K562 (cell line): ENCODE measurements at places on chromosomes 12 and 14. TPM values are rescaled to one million over a fixed set of nuclear protein-coding genes. Genes with fewer than 3 reads are reported as not detected.
A peak's percentile ranks its signal among the peaks of the same experiment; 100 is the strongest.

EVL gene
- 39.3 and 43.4 TPM in 2 replicates for total RNA-seq

CIROP gene
- total RNA-seq: not detected in 2 replicates

TCL1A gene
- not detected in 2 replicates for total RNA-seq

PLA2G1B gene
- total RNA-seq: 1.4 and 1.8 TPM in 2 replicates

APOF gene
- 0.09 TPM in 1 of 2 replicates, not detected in the other for total RNA-seq

DNA sequence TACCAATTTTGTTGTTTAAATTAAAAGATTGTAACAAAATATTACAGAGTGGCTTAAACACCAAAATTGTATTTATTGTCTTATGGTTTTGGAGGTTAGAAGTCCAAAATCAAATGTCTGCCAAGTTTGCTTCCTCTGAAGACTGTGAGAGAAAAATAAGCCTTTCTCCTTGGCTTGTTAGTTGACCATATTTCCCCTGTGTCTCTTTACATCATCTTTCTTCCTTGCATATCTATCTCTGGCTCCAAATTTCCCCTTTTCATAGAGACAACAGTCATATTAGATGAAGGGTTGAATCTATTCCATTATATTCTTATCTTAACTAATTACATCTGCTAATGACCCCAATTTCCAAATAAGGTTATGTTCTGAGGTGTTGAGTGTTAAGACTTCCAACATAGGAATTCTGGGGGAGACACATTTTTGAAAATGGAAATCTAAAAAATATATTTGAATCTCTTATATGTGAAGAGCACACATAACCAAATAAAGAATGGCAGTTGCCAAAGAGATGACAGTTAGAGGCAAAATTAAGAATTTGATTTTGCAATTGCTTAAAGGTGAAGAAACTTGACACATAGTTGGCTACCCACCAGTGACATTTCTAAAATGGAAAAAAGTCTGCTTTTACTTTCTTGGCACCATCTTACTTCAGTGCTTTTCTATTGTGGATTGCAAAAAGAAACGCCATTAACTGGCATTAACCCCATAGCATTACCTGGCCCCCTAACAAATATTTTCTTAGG, 407.2 kb downstream of the FSCB start:
- no peak overlapping the region for H3K27ac ChIP-seq
- DNase-seq: no peak
- no peaks in the 10 kb centered on the region for H3K27me3 ChIP-seq
- H3K36me3 ChIP-seq: no peaks in the 10 kb centered on the region
- no peak overlapping the region for H3K4me3 ChIP-seq

DNA sequence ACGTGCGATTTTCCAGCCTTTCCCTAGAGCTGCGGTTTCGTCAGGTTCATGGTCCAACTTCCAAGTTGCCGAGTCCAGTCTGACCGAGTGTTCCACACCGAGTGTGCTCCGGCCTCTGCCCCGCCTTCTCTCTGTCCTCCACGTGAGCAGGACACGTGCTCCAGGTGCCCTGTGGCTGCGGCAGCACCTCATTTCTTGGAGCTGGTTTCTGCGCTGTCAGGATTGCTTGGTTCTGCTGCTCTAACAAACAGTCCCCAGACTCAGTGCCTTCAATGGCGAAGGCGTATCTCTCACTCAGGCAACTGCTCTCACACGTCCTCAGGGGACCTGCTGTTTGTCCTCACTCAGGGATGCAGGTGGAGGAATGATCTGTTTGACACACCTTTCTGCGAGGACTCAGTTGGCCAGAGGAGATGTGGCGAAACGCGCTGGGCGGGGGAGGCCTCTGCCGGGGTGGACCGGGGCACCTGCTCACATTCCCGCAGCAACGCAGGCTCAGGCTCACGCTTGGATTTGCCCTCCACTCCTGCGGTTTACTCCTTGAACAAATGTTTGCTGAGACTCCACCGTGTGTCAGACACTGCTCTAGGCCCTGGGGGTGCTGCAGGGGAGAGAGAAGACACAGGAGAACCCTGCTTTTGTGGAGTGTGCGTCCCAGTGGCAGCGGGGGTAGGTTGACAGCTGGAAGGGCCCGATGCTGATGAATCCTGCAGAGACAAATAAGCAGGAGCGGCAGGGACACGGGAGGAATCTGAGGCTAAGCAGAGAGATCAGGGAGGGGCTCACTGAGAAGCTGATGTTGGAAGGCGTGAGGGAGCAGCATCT, 63.4 kb upstream of the FBRSL1 start:
- H3K36me3 ChIP-seq: no peaks in the 10 kb centered on the region
- H3K4me1 ChIP-seq: peaks cover 50% of the 10 kb centered on the region
- H3K4me3 ChIP-seq: no peak overlapping the region
- no peak for DNase-seq
- no peak overlapping the region for H3K27ac ChIP-seq

DNA sequence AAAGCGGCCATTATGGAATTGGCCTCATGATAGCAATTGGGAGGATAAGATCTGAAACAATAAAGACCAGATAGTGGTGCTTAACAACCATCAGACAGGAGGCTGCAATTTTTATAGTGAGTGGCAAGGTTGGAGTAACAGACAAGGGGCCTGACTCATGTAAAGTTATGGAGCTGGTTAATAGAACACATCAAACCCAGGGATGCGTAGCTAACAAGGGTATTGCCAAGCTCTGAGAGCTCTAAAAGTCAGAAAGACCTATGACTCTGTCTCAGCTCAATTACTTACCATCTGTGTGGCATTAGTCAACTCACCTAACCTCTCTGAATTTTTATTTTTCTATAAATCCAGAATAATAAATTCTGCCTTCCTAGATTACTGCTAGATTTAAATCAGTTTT, 1731.5 kb upstream of the FLRT2 start:
- H3K27me3 ChIP-seq: no peaks in the 10 kb centered on the region
- no peaks in the 10 kb centered on the region for H3K36me3 ChIP-seq
- no peaks in the 10 kb centered on the region for H3K4me1 ChIP-seq
- no peak overlapping the region for H3K27ac ChIP-seq

DNA sequence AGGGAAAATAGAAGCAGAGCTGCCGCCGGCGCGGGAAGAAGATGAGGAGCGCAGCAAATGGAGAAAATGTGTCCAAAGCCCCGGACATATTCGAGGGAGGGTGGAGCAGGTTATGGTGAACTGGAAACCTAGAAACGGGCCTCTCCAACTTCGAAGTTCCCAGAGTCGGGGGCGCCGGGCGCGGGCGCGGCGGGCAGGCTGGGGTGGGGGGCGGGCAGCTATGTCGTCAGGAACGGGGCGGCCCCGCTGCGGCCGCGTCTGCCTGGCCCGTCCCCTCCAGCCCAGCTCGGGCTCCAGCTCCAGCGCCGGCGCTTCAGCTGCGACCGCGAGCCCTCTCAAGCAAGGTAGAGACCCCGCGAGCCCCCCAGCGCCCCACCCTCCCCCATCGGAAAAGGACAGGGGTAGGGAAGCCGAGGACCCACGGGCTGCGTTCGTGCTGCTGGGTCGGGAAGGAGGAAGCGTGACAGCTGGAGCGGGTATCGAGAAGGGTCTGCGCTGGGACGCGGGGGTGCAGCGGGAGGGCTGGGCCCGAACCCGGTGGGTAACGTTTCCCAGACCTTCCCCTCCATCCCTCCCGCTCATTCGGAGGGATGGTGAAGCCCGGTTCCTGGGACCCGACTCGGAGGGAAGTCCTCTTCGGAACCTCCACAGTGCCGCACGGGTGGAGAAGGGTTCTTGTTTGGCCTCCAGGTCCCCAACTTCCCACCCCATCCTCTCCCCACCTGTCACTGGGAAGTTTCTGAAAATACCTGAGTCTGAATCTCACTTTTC, 1.0 kb downstream of the DGKA start:
- peak; percentile 69 for DNase-seq
- no peaks in the 10 kb centered on the region for H3K36me3 ChIP-seq
- H3K27me3 ChIP-seq: no peaks in the 10 kb centered on the region
- peak overlapping the region; percentile 38 for H3K4me3 ChIP-seq

- H3K4me3 ChIP-seq: no peak overlapping the region
- no peaks in the 10 kb centered on the region for H3K36me3 ChIP-seq
- H3K27me3 ChIP-seq: no peaks in the 10 kb centered on the region
These were observed 411.2 kb downstream of the NPAS3 start for GRCh38 chr14:33349871-33350270.

DNA sequence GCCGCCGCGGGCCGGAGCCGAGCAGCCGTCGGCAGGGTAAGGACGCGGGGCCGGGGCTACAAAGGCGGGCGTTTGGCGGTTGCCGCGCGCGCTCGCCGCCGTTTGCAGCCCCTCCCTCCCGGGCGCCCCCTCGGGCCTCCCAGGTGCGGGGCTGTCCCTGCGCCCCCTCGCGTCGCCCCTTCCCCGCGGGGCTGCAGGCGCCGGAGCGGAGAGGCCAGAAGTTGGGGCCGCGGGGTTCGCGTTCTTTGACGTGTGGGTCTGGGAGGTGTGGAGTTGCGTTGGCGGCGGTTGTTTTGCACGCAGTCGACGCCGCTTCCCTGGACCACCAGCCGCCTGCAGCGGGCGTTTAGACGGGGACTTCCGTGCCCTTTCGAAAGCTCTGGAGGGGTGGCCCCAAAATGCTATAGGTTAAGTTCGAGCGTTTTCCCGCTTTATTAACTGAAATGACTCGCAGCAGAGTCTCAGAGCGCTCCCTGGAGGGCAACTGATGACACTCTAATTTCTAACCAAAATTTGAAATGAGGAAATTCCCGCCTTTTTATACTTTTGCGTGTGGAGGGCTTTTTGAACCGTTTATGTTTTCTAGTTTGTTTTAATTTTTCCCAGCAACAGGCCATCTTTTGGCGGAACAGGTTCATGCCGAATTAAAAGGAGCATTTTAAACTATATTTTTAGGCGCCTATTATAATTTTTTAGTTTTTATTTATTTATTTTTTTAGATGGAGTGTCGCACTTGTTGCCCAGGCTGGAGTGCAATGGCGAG, 902 bp downstream of the TMPO start:
- DNase-seq: peak; percentile 94
- H3K27me3 ChIP-seq: no peaks in the 10 kb centered on the region
- H3K36me3 ChIP-seq: peaks cover 24% of the 10 kb centered on the region; the same call in 1 of the 3 replicates
- H3K4me1 ChIP-seq: peaks cover 21% of the 10 kb centered on the region
- peak overlapping the region; percentile 66 for H3K4me3 ChIP-seq
- H3K27ac ChIP-seq: peak overlapping the region; percentile 98

GRCh38 chr12:92988622-92989130, 59.6 kb upstream of the EEA1 start:
- no peaks in the 10 kb centered on the region for H3K27me3 ChIP-seq
- DNase-seq: no peak
- no peak overlapping the region for H3K4me3 ChIP-seq
- H3K4me1 ChIP-seq: peaks cover 12% of the 10 kb centered on the region; the same call in 2 of the 3 replicates
- H3K36me3 ChIP-seq: no peaks in the 10 kb centered on the region
